ENCODE measurements at places on chromosomes 3 and 15.
A peak's percentile ranks its signal among the peaks of the same experiment; 100 is the strongest.

DNA sequence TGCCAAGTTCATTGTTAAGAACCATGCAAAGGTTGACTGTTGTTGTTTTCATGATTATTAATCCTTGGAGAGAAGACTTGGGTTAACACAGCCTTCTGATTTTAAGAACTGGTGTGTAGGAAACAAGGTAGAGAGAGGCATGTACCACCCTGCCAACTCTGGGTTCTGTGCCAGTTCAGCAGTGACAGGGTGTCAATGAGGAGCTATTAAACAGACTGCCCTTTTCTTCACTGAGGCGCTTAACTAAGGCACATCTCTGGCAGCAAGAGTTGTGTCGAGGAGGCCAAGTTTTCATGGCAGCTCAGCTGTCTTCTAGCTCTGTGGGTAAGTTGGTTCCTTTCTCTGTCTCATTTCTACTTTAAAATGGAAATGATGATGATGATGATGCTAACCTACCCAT, 117.6 kb downstream of the FEZF2 start:
- DNase-seq: no peak

GRCh38 chr15:75008629-75009326, 13.4 kb downstream of the SCAMP5 start:
- DNase-seq: no peak

DNA sequence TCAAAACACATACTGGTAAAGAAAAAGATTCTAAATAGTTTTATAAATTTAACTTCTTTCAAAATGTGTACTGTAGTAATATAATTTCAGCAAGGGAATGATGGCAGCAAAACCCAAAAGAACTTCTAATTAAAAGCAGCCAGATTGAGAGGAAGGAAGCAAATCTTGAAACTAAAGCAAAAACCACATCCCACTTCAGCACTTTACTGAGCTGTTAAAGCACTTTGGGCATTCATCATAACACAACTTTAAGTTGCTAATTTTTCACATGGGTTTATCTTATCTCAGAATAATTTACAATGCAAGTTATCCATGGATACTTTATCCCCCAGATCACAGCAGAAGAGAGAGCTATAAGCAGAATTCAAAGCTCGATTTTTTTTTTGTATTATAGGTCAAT, 6.0 kb downstream of the RFC4 start:
- DNase-seq: no peak

GRCh38 chr3:14861031-14861430, 42.3 kb downstream of the FGD5 start:
- no peak for DNase-seq

- DNase-seq: no peak
These were observed 45.6 kb downstream of the DLEC1 start for GRCh38 chr3:38084334-38085310.

- peak; percentile 62 for DNase-seq
These were observed 6.7 kb downstream of the NANOGP8 start for GRCh38 chr15:35078221-35078915.

- DNase-seq: no peak
These were observed at the start of gene PLCB2 for GRCh38 chr15:40307421-40308211. TSS of gene PLCB2 (minus strand) at chr15:40307935. CDS start at chr15:40307672, 263 bp downstream.

DNA sequence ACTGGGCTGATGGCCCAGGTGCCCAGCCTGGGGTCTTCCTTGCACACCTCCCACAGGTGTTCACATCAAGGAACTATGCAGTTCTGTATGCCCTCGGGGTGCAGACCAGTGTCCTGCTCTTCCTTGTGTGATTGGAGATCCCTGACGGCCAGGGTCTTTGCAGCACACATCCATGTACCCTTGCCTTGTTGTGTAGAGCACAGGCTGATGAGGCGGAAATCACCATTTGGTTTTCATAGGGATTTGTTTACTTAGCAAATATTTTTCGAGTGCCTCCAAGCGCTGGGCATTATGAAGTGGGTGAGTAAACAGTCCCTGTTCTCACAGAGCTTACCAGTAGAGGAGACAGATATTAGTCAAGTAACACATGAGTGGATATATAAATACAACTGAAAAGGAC, 209.3 kb upstream of the UMPS start:
- no peak for DNase-seq

DNA sequence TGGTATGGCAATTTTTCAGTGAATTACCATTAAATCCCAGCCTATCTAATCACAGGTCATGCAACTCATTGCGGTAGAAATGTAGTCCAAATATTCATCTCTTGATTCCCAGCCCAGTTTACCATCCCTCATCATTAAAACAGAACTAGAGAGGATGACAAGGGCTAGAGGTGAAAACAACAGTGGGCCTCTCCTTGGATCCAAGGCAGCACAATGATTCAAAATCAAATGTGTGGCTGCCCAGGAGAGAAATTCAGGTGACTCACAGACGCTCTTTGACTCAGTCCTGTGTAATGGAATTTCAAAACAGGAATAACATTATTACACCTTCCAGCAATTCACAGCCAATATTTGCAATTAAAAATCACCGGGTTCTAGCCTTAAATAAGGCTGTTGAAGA, 246.5 kb downstream of the TBL1XR1 start:
- peak; percentile 25 for DNase-seq

GRCh38 chr15:42576776-42577175, 1.4 kb downstream of the STARD9 start:
- DNase-seq: no peak

DNA sequence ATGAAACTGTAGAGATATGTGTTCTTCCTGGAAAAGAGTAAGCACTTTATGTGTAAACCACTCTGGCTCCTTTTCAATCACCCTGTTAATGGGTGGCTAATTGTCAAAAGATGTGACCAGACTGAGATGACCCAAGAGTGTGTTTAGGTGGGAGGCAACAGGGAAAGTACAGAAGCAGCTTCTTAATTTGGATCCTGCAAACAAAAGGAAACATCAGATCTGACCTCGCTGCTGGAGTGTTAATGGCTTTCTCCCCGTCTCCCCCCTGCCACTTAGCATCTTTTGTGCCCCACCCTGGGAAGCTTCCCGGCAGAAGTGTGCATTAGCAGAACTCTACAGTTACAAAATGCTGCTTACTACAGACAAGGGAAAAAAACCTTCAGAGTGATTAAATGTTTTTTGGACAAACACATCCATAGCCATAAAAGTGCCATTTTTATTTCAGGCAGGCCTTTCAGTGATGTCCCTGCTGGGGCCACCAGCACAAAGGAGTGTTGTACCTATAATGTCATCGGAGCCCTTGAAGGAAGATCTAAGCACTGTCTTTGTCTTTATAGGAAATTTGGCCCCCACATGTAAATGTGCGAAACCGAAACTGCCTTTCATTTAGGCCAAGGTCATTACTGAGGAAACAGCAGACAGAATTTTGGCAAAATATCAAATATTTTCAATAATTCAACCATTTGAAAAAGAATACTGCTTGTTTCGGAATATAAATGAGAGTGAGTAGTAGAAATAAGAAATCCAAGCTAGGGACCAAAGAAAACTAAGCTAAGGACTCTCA, 311.0 kb downstream of the WDR72 start:
- DNase-seq: no peak

GRCh38 chr3:185912929-185913901, 24.6 kb downstream of the TRA2B start:
- DNase-seq: no peak

DNA sequence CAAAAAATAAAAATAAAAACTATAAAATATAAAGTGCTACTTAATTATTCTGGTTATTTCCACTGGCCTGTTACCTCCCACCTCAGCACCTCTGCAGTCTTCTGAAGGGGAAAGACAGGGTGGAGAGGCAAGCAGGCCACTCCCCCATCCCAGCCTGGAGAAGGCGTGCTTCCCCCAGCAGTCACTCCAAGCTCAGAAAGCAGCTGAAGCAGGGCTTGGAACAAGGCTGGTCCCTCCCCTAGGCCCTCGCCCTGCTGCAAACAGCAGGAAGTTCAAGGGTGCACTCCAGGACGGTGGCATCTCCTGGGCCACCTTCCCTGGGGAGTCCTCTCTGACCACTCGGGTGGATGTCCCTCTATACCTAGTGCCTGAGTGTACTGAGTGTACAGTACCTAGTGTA, 21.4 kb downstream of the CACNA2D2 start:
- DNase-seq: no peak

DNA sequence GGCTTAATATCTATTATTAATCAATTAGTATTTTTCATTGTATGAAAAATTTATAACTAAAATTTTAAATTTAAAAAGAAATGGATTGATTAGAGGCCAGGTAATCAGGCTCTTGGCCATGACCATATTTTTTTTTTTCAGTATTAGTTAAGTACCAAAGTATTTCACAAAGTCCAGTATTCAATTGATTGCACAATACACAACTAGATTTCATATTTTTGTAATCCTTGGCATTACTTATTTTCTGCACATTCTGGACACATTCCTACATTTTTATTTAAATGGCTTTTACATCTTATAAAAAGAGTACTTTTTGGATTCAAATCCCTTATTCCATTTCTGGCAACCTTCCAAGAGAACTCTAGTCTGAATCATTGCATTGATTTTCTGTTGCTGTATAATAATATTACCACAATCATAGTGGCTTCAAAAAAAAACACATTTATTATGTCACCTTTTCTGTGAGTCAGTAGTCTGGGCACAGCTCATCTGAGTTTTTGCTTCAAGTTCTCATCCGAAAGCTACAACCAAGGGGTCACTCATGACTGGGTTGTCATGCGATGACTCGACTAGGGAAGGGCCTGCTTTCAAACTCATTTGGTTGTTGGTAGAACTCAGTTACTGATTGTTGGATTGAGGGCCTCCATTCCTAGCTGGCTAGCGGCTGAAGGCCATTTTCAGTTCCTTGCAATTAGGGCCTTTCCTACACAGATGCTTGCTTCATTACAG, 90.7 kb downstream of the CNTN6 start:
- peak; percentile 12 for DNase-seq

DNA sequence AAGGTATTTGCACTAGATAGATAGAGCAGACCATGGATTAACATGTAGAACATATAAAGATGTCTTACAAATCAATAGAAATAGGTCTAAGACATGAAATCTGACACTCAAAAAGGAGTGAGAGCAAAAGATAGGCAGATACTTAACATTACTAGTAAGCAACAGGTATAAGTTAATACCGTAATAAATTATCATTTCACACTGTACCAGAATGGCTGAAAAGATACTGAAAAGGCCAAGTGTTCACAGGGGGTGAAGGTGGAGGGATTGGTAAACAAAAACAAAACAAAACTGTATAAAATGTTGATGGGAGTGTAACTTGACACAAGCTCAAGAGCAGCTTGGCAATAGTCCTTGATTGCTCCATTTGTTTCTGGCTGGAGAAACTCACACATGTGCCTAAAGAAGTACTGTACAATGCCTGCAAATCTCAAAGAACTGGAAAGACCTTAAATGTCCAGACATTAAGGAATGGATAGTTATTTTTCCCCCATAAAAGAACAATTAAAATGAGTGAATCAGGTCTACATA, 3.5 kb downstream of the NSMCE3 start:
- no peak for DNase-seq

DNA sequence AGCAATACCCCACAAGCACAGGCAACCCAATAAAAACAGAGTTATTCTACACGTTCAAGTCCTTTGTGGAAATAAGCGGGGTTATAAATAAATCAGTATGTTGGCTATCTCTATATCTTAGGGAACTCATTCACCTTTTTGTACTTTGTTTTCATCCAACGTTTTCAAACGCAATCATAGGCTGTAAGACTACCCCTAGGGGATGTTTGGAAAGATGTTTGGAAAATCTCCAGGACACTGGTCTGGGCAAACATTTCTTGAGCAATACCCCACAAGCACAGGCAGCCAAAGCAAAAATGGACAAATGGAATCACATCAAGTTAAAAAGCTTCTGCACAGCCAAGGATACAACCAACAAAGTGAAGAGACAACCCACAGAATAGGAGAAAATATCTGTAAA, 70.1 kb downstream of the CLDN11 start:
- DNase-seq: no peak

- DNase-seq: no peak
These were observed 2.5 kb upstream of the GATA2 start for GRCh38 chr3:128495435-128495970.
